ENCODE measurements at places on chromosomes 6 and 20.

DNA sequence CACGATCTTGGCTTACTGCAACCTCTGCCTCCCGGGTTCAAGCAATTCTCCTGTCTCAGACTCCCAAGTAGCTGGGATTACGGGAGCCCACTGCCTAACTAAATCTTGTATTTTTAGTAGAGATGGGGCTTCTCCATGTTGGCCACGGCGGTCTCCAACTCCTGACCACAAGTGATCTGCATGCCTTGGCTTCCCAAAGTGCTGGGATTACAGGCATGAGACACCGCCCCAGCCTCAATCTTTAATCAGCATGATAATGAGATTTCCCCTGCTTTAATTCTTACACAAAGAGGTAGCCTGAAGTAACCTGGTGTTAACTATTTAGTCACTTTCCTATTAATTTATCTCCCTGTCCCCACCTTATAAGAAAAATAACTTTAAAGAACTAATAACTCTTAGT is 31.3 kb upstream of the TRDN start:
- DNase-seq: no peak

DNA sequence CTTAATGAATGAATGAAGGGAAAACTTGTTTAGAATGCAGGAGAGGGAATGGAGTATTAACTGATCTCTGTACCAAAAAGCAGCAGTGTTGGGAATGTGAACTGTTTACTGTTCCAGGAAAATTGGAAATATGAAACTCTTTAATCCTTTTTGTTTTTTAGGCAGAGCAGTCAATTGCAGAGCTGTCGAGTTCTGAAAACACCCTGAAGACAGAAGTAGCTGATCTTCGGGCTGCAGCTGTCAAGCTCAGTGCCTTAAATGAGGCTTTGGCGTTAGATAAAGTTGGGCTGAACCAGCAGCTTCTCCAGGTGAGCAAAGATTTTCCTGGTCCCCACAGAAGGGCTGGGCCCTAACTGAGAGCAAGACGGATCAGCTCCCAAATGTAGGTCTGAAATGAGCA is 20.9 kb downstream of the CEP250 start:
- DNase-seq: no peak

GRCh38 chr6:111980143-111980542 is 73.8 kb upstream of the CCN6 start:
- no peak for DNase-seq

GRCh38 chr20:37890643-37891042 is 12.3 kb upstream of the VSTM2L start:
- DNase-seq: no peak

DNA sequence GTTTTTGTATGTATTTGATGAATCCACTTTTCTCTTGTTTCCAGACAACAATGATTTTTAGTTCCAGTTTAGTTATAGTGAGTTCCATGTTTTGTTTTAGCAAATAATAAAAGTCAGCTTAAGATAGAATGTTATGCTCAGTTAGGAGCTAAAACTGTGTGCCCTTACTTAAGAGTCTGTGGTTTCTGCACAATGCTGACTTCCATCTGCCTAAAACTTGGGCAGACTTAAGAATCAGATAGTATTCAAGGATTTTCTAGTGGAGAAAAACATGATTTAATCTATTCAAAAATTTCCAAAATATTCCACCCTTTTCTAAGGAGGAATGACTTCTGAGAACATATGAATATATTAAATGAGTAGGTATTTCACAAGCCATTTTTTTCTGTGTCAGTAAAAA is 32.8 kb downstream of the LAMA4 start:
- no peak for DNase-seq

- no peak for DNase-seq
Observed at GRCh38 chr20:38196592-38196991, 31.5 kb upstream of the TGM2 start.

GRCh38 chr20:21571841-21572690 is 58.2 kb upstream of the NKX2-2 start:
- DNase-seq: peak; percentile 17

DNA sequence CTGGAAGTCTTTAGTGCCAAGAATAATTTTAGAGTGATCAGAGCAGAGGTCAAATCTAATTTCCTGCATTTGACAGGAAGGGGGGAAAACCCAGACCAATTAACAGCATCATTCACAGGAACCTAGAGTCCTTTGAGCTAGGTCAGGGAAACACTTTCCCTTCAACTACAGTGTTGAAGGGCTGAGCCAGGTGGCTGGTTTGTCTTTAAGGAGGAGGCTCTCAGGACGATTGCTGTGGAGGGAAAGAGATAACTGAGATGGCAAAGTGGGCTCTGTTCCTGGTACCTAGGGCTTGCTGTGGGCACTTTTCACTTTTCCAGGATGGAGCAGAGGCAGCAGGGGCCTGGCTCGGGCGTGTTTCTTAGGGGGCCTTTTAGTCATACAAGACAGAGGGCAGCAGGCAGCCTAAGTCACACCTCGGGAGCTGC is 111.9 kb downstream of the SCML4 start:
- no peak for DNase-seq

- DNase-seq: no peak
Observed at GRCh38 chr6:142297996-142298753, 3.6 kb upstream of the ADGRG6 start.

Data from activated CD4-positive, alpha-beta T cell treated with anti-CD3 and anti-CD28 coated beads, Interleukin-2, amount 50 U/mL, for 16 hours (primary cell).